Activated CD4-positive, alpha-beta T cell treated with anti-CD3 and anti-CD28 coated beads, Interleukin-2, Interleukin-6, amounts not matched to agents 100 ng/mL and 50 ng/mL, durations not matched to agents 16 hours and 8 hours (primary cell): ENCODE measurements at places on chromosomes 3 and 15.

DNA sequence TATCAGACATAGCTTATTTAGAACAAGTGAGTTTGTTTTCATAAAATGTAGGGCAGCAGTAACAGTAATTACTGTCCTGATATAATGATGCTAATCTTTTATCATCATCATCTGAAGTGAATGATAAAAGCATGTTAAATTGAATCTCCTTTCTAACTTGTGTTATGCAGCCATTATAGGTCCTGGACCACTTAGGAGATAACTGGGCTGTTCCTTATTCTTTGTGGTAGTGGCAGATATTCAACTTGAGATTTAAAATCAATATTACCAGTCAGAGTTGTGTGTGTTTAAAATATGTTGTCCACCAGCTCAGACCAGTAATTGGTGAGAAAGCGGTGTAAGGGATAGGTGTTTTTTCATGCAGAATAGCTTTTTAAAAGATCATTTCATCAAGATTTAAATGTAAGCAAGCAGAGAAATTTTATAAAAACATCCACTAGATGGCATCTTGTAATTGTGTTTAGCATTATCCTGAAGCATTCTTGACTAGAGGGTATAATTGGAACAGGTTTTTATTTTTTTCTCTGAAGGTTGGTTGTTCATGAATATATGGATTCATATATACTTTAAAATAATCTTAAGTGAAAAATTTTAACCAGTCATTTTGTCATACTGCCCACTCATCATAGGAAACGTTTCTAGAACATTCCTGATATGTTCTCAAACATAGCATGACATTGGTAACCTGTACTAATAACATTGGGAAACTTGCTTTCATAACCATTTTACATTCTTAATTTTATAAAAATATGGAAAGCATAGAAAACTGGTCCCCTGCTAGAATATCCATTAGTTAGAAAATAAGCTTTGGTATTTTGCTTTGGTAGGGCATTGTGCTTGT lies 153.9 kb downstream of the BBX start:
- DNase-seq = peak; percentile 20

- no peak for DNase-seq
Measured at GRCh38 chr3:124652009-124652408, 78.2 kb upstream of the UMPS start.

DNA sequence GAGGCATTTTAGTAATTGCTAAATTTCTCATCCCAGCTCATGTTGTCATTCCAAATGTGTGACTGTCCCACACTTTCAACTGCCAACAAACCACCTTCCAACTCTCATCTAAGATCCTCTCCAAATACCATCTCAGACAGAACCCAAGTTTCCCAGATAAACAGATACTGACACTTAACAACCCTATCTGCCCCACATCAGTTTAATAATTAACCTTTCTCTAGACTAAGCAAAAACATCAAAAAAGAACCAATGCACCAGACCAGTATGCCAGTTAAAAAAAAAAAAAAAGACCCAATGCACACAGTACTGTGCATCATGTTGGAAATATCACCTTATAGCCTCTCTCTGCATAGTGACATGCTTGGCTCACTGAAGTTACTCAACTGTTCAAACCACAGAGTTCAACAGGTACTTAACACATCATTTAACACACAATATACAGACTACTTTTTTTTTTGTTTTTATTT lies 5.5 kb downstream of the SFMBT1 start:
- no peak for DNase-seq

DNA sequence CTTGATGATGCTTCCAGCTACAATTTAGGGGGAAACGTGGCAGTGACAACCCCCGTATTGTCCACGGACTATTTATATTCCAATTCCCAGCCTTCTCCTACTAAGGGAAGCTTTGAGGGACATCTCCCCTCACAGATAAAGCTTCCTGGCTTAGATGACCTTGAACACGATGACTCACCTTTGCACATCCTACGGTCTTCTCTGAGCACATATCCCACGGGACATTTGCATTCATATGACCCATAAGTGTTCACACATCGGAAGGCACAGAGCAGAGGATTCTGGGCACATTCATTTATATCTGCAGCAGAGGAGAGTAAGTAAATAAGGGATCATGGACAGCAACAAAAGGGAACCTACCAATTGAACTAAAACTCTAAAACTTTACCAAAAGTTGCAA lies 101.5 kb downstream of the DUT start:
- no peak for DNase-seq

- DNase-seq = no peak
Measured at GRCh38 chr15:28984421-28985315, 98.9 kb downstream of the APBA2 start.

- no peak for DNase-seq
Measured at GRCh38 chr3:65406470-65406869, 632.2 kb downstream of the MAGI1 start.
